Bronchial smooth muscle cell (primary cell): ENCODE measurements at places on chromosomes 13 and 19. TPM values are rescaled to one million over a fixed set of nuclear protein-coding genes. Genes with fewer than 3 reads are reported as not detected.

Gene RFPL4AL1
- total RNA-seq, result not detected in 2 replicates

Gene TLE6
- total RNA-seq, result 0.63 and 0.94 TPM in 2 replicates

Gene BORCS8
- total RNA-seq, result 11.5 and 12.1 TPM in 2 replicates

Gene SYT5
- 0.09 and 0.16 TPM in 2 replicates for total RNA-seq

Gene PLPPR3
- 0.47 and 0.77 TPM in 2 replicates for total RNA-seq

Gene MISP
- 0.32 and 0.43 TPM in 2 replicates for total RNA-seq

Gene ZNF180
- 5.8 and 7.9 TPM in 2 replicates for total RNA-seq

Gene ICAM4
- total RNA-seq, result 2.7 and 5.7 TPM in 2 replicates

Gene NCCRP1
- under 0.01 TPM in 1 of 2 replicates, not detected in the other for total RNA-seq

Gene ZSCAN1
- total RNA-seq, result not detected in 2 replicates

Gene NDUFA3
- 15.8 and 21.4 TPM in 2 replicates for total RNA-seq

Gene RNF113B
- not detected in 2 replicates for total RNA-seq

Gene SPRED3
- 0.69 and 2.0 TPM in 2 replicates for total RNA-seq

Gene ZNF729
- total RNA-seq, result not detected in 2 replicates

Gene KHSRP
- 71.3 and 81.3 TPM in 2 replicates for total RNA-seq

Gene VSTM2B
- not detected in 2 replicates for total RNA-seq

Gene NKPD1
- total RNA-seq, result 0.47 and 0.52 TPM in 2 replicates

Gene ZNF418
- total RNA-seq, result 9.1 and 11.8 TPM in 2 replicates

Gene ICAM5
- total RNA-seq, result 0.69 and 1.4 TPM in 2 replicates

Gene SCGB2B2
- 0.16 and 0.26 TPM in 2 replicates for total RNA-seq

Gene PSG3
- total RNA-seq, result not detected in 2 replicates

Gene FLT1
- 0.16 and 0.26 TPM in 2 replicates for total RNA-seq

Gene C13orf42
- total RNA-seq, result not detected in 2 replicates

Gene GPR4
- under 0.01 TPM in 1 of 2 replicates, not detected in the other for total RNA-seq

Gene CKAP2
- 3.5 and 8.7 TPM in 2 replicates for total RNA-seq

Gene AP1M2
- not detected in 2 replicates for total RNA-seq

Gene KLF1
- total RNA-seq, result not detected in 2 replicates

Gene SLC25A41
- 0.17 TPM in 1 of 2 replicates, not detected in the other for total RNA-seq

Gene FCAR
- not detected in 2 replicates for total RNA-seq

Gene OLFM4
- not detected in 2 replicates for total RNA-seq

Gene VAV1
- total RNA-seq, result under 0.01 TPM in 1 of 2 replicates, not detected in the other

Gene SEMA6B
- 0.09 and 0.32 TPM in 2 replicates for total RNA-seq

Gene TRPC4
- 0.09 and 0.16 TPM in 2 replicates for total RNA-seq

Gene HS6ST3
- under 0.01 TPM in 2 replicates for total RNA-seq

Gene PCDH9
- total RNA-seq, result 1.0 and 2.5 TPM in 2 replicates

Gene IL17D
- total RNA-seq, result 1.4 and 2.0 TPM in 2 replicates

Gene ZNF541
- 0.26 TPM in 1 of 2 replicates, not detected in the other for total RNA-seq

Gene CRLF1
- 92.0 and 110 TPM in 2 replicates for total RNA-seq

Gene FPR2
- total RNA-seq, result under 0.01 TPM in 1 of 2 replicates, not detected in the other

Gene ZNF610
- total RNA-seq, result 3.8 and 3.9 TPM in 2 replicates
